ENCODE measurements at places on chromosomes 7 and 10. TPM values are rescaled to one million over a fixed set of nuclear protein-coding genes. Genes with fewer than 3 reads are reported as not detected.

The ADAM8 gene
- 12.7 TPM for total RNA-seq

The TBX20 gene
- 30.6 TPM for total RNA-seq

The NKX1-2 gene
- total RNA-seq: 0.09 TPM

- no peak for DNase-seq
Measured at GRCh38 chr10:106991091-106991490, 173.4 kb downstream of the SORCS1 start.

- no peak for DNase-seq
Measured at GRCh38 chr10:14142606-14143250, 188.0 kb downstream of the FRMD4A start.

Data from mucosa of gallbladder (tissue), 1 donor.